Panc1 (cell line): ENCODE measurements at places on chromosomes 3 and 15.

GRCh38 chr3:58214484-58215316 is 3.9 kb upstream of the DNASE1L3 start:
- DNase-seq = no peak

- DNase-seq = no peak
Observed at GRCh38 chr15:92519709-92520108, 126.0 kb downstream of the ST8SIA2 start.

- no peak for DNase-seq
Observed at GRCh38 chr3:47976135-47976732, 40.0 kb downstream of the MAP4 start.

- no peak for DNase-seq
Observed at GRCh38 chr3:139455855-139456254, 20.5 kb downstream of the RBP2 start.

- DNase-seq = no peak
Observed at GRCh38 chr3:98557324-98558010, 25.7 kb downstream of the GPR15 start.

- no peak for DNase-seq
Observed at GRCh38 chr15:99153026-99153535, 48.2 kb downstream of the SYNM start.

DNA sequence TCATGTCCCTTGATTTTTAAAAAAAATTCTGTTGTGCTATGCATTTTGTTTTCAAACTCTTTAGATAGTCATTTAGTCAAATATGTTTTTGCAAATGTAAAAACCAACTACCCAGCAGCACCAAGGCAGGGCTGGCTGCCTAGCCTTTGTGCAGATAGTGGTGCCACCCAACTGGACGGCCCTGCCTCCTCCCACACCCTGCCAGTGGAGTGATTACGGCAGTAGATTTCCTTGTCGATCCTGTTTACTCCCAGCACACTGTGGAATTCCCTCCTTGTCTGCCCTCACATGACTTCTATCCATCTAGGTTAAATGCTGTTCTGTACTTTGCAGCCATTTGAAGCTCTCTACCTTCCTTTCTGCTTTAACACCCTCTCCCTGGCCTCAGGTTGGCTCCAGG is 79.4 kb upstream of the PLXNA1 start:
- no peak for DNase-seq

DNA sequence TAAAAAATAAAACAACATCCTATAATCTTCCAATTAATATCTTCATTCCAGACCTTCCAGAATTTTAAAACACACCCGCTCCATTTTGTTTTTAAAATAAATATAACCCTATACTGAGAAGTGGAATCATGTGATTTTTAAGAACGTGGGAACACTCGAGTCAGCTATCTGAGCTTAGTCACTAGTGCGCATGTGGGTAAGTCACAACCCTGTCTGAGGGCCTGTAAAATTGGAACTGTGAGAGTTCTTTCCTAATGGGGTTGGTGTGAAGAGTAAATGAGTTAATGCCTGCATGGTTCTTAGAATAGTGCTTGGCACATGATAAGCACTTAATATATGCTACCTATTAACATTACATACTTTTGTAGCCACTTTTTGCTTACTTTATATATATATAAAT is 19.9 kb upstream of the POLR2M start:
- no peak for DNase-seq

- no peak for DNase-seq
Observed at GRCh38 chr15:64617727-64618126, 157.3 kb downstream of the ZNF609 start.
